ENCODE measurements at places on chromosomes 1 and 21.

DNA sequence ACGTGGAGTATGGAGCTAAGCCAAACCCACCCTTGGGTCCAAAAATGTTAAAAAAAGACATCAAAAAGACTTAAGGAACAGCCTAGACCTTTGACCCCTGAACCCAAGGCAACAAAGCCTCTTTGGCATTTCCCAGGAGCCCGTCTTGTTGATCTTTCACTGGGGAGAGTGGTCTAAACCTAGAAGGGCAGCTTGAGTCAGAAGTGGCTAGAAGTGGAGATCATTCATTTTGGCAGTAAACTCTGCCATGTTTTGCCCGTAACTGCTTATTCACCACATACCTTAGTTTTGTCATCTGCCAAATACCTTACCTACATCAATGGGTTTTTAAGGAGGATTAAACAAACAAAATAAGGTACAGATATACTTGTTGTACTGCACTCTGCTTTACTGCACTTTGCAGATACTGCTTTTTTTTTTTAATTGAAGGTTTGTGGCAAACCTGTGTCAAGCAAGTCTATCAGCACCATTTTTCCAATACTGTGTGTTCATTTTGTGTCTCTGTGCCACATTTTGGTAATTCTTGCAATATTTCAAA is 1.7 kb upstream of the CTSE start:
- DNase-seq: no peak

DNA sequence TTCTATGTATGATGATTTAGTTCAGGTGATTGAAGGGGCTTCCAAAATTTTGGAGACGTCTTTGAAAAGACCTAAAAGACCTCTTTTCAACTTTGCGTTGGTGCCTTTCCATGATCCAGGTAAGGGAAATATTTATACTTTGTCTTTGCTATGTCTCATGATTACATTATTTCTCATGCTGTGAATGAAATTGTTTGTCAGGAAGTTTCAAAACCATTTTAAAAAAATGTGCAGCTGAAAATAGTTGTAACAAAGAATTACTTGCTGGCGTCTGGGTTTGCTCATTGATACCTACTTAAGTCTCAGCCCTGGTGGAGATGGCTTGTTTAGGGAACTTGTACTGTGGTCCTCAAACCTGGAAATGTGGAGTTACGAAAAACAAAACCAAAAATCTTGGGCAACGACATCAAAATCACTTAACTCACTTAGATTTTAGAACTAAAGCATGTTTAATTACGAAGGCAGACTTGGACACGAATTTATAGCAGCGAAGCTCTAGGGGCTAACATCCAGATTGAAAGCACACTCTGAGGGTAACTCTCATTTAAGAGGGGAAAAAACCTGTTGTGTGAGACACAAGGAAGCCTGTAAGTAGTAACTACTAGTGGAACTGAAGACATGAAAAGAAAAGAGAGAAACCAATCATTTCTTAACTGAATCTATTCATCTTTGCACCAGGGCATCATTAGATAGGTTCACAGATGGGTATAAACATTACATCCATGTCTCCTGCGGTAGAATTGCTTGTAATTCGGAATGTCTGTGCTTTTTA is 924 bp downstream of the HMCN1 start:
- no peak for DNase-seq

DNA sequence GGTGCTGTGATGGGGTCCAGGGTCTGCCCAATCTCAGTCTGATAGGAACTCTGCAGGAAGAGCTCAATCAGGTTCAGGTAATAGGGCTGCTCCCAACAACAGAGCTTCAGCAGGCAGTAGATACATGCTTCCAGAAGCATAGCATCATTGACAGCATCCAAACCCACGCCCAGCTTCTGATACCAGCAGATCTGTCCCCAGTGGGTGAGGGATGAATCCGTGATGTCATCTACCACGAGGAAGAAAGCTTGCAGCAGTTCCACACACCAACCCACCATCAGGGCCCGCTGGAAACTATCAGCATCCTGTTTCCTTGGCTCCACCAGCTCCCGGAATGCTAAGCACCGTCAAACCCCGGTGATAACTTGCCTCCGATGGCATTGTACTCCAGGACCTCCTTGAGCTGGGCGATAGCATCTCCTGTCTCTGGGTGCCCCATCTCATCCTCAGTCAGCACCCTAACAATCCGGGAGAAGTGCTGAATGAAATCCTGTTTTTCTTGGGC is 14.7 kb downstream of the NEK2 start:
- no peak for DNase-seq

- no peak for DNase-seq
Measured at GRCh38 chr1:56578963-56579875, at the start of gene PLPP3. PLPP3 (minus strand) TSS chr1:56579563; CDS start chr1:56579016, 547 bp downstream.

DNA sequence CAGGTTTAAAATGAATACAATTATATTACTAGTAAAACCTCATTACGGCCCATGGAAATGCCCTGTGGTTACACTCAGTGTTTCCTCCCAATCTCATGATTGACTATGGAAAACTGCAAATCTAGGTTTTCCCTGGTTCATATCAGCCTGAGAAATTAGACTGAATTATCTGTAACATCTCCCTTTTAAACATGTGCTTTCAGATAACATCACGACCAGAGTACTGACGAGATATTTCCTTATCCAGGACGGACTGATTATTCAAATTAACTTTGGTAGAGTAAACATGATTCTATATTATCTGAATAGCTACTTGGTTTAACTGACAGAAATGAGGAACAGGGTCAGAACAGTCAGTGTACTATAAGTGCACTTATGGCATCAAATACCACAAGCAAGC is 82.3 kb downstream of the RGS7 start:
- no peak for DNase-seq

GRCh38 chr1:32742199-32742947 is 39.8 kb upstream of the SYNC start:
- no peak for DNase-seq

GRCh38 chr1:188155261-188155660 is 1326.5 kb downstream of the PLA2G4A start:
- DNase-seq: no peak

- no peak for DNase-seq
Measured at GRCh38 chr1:98028800-98029199, 108.0 kb upstream of the DPYD start.

DNA sequence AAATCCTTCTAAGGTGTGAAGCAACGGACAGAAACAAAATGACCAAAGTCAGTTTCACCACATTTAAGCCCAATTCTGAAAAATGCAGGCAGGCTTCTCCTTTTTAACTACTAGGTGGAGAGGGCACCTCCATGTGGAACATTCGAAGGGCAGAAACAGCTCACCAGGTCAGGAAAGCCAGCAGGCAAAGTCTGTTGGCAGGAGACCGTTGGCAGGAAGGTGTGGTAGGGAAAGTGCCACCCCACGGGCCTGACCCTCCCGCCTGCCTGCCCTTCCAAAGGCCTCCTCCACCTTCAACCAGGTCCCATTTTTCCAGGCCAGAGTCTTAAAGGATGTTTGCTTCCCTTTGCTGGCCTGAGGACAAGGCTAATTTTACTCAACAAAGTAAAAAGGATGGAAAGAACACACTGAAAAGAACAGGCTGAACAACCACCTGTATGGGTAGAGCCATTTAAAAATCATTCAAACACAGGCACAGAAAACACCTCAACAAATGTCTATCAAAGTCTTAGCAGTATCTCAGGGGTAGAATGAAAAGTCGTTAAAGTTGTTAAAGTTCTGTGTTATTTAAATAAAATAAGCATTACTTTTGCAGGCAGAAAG is 26.4 kb downstream of the CAPZB start:
- DNase-seq: no peak

DNA sequence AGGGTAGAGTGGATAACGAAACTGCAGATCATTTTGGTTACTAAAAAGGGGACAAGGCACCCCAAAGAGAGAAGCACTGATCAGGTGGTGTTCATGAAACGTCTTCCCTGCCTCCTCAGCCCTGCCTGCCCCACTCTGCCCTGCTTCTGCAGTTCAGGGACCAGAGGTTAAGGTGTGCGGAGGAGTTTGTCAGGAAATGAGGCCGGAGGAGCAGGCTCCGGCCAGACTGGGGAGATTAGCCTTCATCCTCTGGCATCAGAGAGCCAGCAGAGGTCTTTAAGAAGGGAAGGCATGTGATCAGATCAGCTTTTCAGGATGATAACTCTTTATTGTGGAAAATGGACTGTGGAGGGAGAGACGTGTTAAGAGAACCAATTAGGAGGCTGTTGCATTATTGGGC is 291.9 kb upstream of the NR5A2 start:
- no peak for DNase-seq

DNA sequence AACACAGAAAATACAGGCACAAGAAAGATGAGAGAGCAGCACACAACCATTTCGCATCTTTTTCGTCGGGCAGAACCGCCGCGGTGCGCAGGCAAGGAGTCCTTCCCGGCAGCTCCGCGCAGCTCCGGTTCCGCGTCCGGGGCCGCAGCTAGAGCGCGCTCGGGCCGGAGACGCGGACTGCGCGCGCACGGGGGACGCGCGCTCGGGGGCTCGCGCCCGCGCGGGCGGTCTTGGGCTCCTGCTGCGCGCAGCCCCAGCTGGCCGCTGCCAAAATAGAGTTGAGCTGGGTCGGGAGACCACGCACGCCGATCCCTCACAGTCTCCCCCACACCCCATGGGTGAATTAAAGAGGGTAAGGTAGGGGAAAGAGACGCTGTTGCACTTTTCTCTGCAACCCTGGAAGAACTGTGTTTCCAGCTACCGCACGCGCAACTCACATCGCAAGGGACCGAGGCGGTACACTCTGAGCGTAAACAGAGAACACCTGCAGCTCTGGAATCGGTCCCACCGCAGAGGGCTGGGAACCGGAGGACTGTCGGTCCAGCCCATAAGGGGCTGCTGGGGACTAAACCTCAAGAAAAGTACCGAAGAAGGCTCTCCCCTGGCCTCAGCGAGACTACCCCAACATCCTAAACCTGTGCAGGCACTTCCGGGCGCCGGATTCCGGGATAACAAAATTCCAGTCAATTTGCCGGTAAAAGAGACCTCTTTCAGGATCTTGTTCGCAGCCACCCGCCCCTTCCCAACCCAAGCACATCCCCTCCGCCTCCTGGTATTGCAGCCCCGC is 1.7 kb downstream of the NR5A2 start:
- no peak for DNase-seq

DNA sequence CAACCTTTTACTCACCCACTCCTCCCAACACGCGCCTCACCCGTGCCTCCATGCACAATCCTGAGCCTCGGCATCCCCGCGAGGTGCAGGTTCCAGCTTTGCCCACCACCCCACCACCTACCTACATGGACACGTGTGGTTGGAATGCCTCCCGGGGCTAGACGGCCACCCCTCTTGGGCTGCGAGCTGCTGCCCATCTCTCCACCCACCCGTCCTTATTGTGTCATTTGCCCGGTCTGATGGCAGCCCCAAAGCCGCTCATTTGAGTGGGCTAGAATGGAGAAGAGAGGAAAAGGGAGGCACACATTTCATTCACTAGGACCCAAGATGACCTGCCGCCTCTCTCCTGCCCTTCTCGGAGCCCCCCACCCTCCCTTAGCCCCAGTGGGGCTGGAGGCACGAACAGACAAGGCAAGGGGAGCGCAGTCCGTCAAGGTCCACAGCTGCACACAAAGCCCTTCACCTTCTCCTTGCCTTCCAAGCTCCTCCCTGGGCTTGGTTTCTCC is 785 bp downstream of the ZNF697 start:
- no peak for DNase-seq

DNA sequence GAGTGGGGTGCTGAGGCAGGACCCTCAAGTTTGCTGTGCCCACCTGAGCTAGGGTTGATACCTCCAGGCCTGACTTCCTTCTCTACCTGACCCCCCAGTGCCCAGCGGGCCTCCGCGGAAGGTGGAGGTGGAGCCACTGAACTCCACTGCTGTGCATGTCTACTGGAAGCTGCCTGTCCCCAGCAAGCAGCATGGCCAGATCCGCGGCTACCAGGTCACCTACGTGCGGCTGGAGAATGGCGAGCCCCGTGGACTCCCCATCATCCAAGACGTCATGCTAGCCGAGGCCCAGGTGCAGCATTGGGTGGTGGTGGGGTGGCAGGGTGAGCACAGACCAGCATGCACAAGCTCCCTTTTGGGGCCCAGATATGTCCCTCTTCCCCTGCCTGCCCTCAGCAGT is 51.3 kb upstream of the KDM4A start:
- DNase-seq: no peak

DNA sequence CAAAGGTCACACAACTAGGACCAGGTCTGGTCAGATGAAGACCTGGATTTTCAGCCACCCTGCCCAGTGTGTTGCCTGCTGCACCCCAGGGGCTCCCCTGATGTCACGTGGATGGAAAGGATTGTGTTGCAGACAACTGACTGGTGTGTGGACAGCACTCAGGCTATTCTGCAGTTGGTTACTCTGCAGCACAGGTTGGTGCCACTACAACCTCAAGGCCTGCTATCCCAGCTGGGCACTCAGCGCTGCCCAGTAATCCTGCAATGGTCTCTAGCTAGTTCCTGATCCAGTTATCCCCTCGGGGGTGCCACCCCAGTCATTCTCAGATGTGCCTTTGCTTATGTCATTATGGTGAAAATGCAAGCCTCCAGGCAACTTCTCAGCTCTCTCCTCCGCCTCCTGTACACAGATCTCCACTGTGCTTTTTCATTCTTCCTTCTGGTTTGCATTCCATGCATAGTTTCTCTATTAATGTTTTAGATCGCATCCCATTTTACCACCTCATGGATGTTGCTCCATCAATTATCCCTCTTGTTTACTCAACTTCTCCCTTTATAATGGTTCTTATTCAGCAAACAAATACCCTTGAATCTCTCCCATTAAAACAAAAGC is 503.2 kb upstream of the CAMK1G start:
- DNase-seq: no peak

DNA sequence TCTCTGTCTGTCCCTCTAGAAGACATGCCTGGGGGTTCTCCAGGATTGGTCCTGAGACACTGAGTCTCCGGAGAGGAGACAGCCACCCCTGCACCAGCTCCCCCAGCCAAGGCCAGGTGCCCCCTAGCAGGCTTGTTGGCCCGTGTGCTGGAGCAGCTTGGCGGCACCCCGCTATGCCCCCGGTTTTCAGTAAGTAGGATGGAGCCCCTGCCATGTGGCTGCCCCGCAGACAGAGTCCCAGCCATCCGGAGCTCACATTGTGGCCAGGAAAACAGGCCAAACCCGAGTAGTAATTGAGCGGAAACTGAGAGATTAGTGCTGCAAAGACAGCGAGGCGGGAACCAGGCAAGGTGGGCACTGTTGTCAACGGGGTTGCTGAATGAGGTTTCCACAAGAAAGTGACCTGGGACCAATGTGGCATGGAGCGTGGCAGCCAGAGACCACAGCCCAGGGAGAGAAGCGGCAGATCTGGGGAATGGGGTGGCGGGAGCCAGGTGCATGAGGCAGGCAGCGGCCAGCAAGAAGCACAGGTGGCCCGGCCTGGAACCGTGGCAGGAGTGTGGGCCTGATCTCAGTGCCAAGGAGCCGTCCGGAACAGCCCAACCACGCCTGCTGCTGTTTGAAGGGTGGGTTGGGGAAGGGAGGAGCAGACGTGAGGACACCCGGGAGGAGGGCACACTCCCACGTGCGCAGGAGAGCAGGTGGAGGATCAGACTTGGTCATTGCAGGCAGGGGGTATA is 137.4 kb upstream of the VAMP3 start:
- DNase-seq: no peak
